ENCODE measurements at places on chromosomes 3 and 15. TPM values are rescaled to one million over a fixed set of nuclear protein-coding genes. Genes with fewer than 3 reads are reported as not detected.

DNA sequence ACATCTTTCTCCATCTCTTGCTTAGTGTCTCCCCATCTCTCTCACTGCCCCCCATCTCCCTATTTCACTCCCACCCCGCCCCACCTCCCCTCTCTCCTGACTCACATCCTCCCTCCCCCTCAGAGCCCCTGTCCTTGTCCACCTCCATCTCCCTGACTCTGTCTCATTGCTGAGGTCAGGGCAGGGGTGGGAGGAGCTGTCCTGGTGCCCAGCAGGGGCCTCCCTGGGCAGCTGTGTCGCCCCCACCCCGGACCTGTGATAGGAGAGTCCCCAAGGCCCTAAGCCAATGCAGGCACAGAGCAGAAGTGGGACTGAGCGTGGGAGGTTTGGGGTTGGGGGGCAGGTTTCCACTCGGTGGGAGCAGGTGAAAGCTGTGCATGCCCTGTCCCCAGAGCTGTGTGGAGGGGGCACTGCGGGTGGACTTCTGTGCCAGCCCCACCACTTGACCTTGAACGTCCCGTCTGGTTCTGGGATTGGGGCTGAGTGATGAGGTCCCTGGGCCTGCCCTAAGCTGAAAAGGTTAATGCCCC is 210.8 kb downstream of the TBC1D2B start:
- no peak for DNase-seq

DNA sequence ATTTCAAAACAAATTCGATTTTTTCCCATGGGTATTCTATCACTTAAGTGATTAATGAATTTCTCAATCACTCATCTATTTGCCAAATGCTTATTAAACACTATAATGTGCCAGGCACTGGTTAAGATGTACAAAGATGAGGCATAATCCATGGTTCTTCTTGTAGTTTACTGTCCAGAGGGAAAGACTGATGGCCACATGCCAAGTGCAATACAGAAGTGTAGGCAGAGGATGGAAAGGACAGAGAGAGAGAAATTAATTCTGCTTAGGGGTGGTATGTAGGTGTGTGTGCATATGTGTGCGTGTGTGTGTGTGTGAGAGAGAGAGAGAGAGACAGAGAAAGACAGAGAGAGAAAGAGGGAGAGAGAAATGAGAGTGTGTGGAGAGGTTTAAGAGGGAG is 120.8 kb upstream of the CCNL1 start:
- peak; percentile 41 for DNase-seq

DNA sequence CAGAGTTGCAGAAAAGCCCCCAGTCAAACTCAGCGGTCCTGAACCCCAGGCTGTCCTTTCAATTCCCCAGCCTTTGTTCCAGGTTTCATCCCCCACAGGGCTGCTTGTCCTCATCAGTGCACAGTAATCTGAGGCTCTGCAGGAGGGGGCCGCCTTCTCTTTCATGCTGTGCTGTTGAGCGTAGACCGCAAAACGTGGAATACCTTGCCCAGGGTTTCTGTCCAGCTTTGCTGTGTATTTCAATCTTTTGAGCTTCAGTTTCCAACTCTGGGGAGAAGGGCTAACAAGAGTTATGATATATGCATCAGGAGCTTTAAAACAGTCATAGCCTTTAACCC is 64.8 kb downstream of the FAM43A start:
- no peak for DNase-seq

GRCh38 chr3:153894857-153895256 is 226.3 kb upstream of the ARHGEF26 start:
- no peak for DNase-seq

DNA sequence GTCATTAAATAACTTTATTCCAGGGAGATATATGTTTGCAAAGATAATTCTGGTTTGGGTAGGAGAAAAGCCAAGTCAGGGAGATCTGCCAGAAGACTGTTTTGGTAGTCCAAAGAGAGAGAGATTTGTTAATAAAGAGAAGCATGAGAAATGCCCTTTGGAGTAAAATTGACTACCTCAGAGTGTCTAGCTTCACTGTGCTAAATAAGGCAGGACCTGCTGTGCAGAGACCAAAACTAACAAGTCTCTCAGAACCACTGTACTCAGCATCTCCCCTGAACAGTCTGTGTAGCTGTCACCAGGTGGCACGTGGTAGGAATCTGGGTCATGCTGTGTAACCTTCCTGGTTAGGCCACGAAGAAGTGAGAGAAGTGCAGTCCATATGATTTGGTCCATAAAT is 31.6 kb upstream of the SLC35G2 start:
- DNase-seq: peak; percentile 54

- DNase-seq: peak; percentile 75
Measured at GRCh38 chr3:48795997-48796732, 51.5 kb downstream of the PRKAR2A start.

DNA sequence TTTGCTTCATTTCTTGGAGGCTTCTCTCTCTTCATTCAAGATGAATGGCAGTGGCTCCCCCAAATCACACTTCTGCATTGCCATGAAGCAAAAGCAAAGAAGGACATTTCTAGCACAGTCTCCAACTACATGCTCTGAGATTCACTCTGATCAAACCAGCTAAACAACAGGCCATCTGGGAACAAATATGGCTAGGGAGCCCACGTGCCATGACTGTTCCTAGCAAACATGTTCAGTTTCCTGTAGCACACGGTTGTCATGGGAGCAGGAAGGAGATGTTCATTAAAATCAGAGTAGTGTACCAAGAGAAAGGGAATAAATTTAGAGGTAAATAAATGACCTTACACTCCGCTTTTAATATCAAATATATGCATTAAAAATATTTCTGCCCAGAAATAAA is 327.3 kb downstream of the GBE1 start:
- DNase-seq: no peak

DNA sequence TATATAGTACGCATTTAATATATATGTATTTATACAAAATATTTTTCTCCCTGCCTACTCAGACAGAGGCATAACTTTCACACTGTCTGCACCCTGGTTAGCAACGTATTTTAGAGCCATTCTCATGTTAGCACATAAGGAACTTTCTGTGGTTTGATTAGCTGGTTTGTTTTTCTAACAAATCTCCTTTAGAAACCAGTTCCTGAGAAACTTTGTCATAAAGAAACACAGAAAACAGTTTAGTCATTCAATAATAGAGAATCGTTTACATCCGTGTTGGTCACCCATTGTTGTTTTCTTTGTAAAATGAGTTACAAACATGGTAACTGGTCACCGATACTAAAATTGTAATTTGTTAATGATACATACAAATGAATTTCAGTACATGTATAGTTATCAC is 5.9 kb upstream of the NGRN start:
- DNase-seq: peak; percentile 75

GRCh38 chr3:128179484-128179819 is 26.2 kb downstream of the EEFSEC start:
- DNase-seq: no peak

GRCh38 chr3:161989012-161989411 is 492.4 kb downstream of the OTOL1 start:
- DNase-seq: peak; percentile 26

GRCh38 chr3:156477323-156477722 is 77.6 kb downstream of the SSR3 start:
- peak; percentile 21 for DNase-seq

GRCh38 chr3:99842826-99843589 is 25.3 kb downstream of the CMSS1 start:
- DNase-seq: peak; percentile 57

DNA sequence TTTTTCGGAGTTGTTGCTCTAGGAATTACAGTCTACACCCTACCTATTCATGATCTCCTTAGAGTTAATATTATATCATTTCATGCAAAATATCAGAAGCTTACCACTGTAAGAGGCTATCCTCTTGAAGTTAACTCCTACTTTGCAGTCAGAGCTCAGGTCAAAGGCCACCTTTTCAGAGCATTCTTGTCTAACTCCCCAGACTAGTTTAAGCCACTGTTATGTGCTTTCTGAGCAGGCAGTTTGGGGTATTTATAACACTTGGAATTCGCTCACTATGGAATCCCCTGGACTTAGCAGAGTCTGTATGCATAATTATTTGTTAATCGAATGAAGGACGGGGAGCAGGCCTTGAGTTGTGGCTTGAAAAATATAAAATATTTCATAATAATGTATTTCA is 21.7 kb downstream of the MED12L start:
- no peak for DNase-seq

GRCh38 chr15:71749500-71749899 is 60.9 kb upstream of the NR2E3 start:
- DNase-seq: no peak

DNA sequence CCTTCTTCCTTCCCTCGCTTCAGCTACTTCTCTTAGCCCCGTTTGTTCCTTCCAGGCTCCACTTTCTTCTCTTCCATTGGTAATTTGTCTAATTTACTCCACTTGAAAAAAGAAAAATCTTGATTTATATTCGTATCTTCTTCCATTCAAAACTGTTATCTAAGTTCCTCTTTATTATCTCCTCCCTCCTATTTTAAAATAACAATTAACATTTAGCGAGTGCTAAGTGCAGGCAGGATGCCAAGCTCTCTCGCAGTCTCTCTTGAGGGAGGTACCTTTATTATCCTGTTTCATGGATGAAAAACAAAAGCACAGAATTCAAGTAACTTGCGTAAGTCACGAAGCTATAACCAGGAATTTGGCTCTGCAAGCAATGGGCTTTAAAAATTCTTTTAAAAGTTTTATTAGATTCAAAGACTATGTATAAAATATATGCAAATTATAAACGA is 418.9 kb upstream of the NAALADL2 start:
- no peak for DNase-seq

DNA sequence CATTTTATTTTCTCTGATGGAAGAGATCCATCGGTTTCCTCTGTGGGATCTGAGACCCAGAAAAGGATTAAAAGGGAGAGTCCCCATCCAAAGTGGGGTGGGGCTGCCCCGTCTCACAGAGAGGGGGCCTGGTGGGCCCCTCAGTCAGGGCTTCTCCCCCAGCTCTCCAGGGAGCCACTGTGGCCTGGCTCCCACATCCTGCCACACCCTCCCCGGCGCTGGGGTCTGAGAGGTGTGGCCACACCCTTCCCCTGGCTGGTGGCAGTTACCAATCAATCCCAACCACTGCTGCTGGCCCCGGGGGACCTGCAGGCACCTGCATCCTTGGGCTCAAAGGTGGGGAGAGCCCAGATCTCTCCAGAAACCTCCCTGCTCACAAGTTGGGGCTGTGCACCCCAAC is 161.8 kb upstream of the IQSEC1 start:
- no peak for DNase-seq

DNA sequence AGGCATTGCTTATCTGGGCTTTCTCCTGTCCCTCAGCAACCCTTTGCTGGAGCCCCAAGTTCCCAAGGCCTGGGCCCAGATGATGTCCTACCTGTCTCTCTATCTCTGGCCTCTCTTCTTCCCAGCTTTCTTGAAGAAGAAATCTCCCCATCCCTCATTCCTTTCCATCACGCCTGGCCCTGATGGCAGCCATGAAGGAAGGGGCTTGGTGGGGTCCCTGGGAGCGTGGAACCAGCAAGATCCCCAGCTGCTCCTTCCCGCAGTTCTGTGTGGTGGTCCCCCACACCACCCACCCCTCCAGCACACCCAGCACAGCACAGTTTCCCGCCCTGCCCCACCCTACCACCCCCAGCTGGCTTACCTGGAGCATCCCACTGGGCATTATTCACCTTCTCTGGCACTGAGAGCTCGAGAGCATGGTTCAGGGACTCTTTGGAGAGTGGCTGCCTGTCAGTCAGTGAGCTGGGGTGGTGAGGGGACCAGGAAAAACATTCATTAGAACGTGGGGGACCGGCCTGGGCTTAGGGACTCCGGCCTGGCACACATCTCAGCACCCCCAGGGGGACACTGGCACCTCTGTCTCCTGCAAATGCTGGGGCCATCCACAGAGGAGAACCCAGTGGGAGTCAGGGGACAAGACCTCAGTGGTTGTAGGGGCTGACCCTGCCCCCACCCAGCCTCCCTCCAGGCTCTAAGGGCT is 26.6 kb downstream of the ACSBG1 start:
- no peak for DNase-seq

- no peak for DNase-seq
Measured at GRCh38 chr3:64813326-64813725, 125.5 kb upstream of the ADAMTS9 start.

DNA sequence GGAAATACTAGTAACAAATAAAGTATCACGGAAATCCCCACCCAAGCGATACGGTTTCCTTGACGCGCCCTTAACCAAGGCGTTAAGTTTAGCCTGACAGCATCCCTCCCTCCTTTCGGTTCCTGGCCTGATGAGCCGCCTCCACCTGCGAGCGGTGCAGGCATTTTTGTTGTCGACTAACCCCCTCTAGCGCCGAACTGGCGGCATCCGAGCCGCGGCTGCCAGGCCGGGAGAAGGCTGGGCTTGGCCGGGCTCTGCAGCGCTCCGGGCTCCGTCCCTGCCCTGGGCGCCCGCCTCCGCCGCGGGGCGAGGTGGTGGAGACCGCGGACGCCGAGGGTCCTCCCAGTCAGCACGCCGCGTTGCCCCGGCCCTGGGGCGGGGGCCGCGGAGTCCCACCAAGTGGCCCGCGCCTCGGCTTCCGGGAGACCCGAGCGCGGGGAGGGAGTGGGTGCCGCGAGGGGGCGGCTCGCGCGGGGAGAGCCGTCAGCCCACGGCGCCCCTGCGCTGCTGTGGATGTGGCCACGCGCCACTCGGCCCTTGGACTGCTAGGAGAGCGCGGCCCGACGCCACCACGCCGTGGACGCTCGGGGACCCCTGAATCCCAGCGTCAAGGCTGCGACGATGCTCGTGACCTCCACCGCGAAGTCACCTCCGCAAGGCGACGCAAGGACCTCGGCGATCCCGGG is 1.1 kb upstream of the EPHA6 start:
- peak; percentile 24 for DNase-seq

CYP8B1 gene
- total RNA-seq: not detected

GPR15 gene
- total RNA-seq: not detected

MESP2 gene
- total RNA-seq: 0.45 TPM

CP gene
- total RNA-seq: 0.06 TPM

TLR9 gene
- not detected for total RNA-seq

GXYLT2 gene
- 7.2 TPM for total RNA-seq

ITIH4 gene
- total RNA-seq: 0.63 TPM

CCR5 gene
- total RNA-seq: not detected

VGLL3 gene
- total RNA-seq: 41.0 TPM

ZNF660 gene
- total RNA-seq: 2.9 TPM

FEZF2 gene
- total RNA-seq: not detected

RTP1 gene
- not detected for total RNA-seq

WDR5B gene
- 4.7 TPM for total RNA-seq

MELTF gene
- 6.8 TPM for total RNA-seq

SELENOT gene
- total RNA-seq: 109 TPM

RAD51 gene
- total RNA-seq: 14.0 TPM

CFAP100 gene
- not detected for total RNA-seq

Data from LHCN-M2 (cell line).